NCI-H1436 (cell line): ENCODE measurements at places on chromosomes 16 and 17.

GRCh38 chr16:57016301-57016700 is 26.9 kb downstream of the NLRC5 start:
- DNase-seq, result no peak

DNA sequence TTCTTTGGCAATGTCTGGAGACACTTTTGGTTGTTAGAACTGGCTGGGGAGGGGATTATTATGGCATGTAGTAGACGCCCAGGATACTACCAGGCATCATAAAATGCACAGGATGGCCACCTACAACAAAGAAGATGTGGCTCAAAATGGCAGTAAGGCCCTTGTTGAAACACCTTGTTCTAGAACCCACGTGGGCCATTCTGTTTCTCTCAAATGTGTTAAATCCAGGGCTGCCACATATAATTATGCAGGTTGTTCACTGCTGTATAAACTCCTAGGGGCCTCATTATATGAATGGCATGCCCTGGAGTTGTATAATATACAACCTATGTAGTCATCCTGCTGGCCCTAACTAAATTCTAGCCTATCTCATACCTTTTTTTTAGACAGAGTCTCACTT is 123.5 kb upstream of the HAS3 start:
- DNase-seq, result no peak

- peak; percentile 44 for DNase-seq
Measured at GRCh38 chr17:79132271-79133064, 57.8 kb downstream of the ENGASE start.

GRCh38 chr17:3845291-3845620 is 790 bp downstream of the NCBP3 start:
- DNase-seq, result no peak

GRCh38 chr16:84427553-84427952 is 59.2 kb downstream of the ATP2C2 start:
- DNase-seq, result no peak

DNA sequence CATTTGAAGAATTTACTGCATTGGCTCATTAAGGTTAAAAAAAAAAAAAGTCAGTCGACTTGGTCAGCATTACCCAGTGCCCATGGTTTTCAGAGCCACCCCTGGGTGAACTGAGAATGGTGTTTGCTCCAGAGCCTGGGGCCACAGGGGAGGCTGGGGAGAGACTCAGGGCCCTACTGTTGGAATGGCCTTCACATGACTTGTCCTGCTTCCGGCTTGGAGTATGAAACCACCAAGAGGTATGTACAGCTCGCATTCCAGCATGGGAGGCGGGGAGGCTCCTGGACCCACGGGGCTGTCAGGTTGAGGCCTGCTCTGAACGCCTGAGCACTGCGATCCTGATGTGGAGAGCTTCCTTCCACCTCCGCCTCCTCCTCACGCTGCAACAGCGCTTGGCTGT is 36.8 kb downstream of the MSI2 start:
- DNase-seq, result no peak

GRCh38 chr16:30551781-30552180 is 6.4 kb downstream of the ZNF764 start:
- DNase-seq, result no peak

GRCh38 chr17:81959362-81960129 is 1.4 kb downstream of the NOTUM start:
- peak; percentile 52 for DNase-seq

DNA sequence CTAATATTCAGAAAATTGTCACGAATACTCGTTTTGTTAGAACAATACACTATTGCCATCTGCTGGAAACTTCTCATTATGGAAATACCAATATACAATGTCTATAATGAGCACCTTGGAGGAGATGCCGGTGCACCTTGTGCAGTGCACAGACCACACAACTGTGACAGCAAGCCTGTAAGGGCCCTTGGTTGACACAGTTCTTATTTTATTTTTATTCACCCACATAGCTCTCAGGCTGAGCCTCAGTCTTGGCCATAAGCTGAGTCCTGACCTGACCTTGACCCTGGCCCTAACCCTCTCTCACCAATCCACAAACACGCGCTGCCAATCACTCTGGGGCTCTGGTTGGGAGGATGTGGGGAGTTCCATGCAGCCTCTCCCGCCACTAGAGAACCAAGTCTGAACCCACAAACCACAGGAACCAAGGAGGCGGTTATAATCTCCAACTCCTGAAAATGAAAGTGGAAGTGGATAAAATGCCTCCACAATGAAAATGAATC is 7.6 kb downstream of the AIPL1 start:
- DNase-seq, result no peak

DNA sequence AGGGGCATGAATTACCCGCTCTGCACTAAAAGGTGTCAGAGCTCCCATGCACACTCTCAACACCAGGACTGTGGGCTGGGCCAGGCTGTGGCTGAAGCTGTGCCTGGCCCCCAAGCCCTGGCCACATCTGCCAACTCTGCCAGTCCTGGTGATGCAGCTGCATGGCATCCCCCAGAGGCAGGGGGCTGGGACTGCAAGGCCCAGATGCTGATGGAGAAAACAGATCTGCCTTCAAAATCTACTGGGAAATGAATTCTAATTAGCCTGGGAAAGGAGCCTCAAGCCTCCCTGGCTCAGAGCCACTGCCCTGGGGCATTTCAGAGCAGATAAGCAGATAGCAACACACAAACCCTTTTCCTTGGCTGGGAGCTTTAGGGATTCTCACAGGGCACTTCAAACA is 3.4 kb downstream of the CHST6 start:
- peak; percentile 77 for DNase-seq

- DNase-seq, result no peak
Measured at GRCh38 chr16:71428883-71429282, 13.0 kb downstream of the TLE7 start.

DNA sequence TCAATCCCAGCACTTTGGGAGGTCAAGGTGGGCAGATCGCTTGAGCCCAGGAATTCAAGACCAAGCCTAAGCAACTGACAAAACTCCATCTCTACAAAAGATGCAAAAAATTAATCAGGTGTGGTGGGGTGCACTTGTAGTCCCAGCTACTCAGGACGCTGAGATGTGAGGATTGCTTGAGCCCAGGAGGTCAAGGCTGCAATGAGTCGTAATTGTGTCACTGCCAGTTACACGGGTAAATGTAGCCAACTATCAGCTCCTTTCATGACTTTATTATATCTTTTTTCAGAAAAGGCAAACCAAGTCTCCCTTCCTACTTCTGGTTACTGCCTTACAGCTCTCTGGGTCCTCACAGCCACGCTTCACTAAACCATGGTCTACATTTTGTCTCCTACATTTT is 4.0 kb downstream of the SDF2 start:
- DNase-seq, result no peak

DNA sequence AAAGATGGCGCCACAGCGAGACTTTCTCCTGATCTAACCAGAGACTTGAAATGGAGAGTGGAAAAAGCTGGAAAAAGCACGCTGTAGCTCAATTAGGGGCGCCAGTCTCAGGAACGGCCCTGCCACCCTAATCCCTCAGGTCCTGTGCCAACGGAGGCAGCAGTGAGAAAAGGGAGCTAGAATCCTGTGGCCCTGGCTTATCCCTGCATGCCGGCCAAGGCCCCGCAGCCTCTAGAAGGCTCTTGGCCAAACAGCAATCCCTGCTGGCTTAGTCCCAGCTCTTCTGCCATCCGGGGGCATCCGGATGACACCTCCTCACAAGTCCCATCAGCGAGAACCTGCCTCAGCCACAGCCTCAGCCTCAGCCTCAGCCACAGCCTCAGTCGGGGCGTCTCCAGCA is 69.8 kb downstream of the MRM3 start:
- DNase-seq, result no peak

DNA sequence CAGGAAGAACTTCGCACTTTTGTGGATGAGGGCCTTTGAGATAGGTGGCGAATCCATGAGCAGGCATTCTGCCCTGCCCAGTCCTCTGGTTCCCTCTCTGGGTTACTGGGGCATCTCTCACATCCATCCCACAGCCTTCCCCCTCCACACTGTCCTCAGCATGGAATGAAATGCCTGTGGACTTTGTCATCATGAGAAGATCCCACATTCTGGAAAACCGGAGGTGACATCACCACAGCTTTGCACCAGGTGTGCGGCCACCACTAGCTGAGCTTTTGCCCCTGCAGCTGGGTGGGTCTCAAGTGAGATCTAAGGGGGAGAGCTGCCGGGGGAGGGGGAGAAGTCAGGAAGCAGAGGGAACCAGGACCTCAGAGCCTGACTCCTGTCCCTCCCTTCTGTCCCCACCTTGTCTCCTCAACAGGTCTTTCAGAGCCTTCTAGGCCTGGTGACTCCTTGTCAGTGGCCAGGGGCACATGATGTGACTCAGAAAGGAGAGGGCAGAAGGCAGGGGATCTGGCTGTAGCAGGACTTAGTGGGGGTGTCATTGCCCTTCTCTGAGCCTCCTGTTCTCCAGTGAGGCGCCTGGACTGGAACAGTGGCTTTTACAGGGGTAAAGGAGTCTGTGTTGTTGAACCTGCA is 40.0 kb upstream of the DLX4 start:
- no peak for DNase-seq

- DNase-seq, result peak; percentile 94
Measured at GRCh38 chr16:72961115-72961832, 86.7 kb downstream of the ZFHX3 start.

GRCh38 chr17:59830007-59830630 is 62.6 kb downstream of the TUBD1 start:
- DNase-seq, result no peak
